IPS DF 6.9 (cell line): ENCODE measurements at places on chromosomes 5 and 9.

DNA sequence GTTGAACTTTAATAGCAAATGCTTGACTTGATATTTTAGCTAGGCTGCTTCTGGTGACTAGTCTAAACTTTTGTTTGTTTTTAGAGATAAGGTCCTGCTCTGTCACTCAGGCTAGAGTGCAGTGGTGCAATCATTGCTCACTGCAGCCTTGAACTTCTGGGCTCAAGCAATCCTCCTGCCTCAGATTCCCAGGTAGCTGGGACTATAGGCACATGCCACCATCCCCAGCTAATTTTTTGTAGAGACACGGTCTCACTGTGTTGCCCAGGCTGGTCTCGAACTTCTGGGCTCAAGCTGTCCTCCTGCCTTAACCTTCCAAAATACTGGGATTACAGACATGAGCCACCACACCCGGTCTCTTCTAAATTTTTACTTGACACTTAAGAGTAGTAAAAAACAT, 20.7 kb downstream of the CDC37L1 start:
- DNase-seq: no peak

GRCh38 chr9:25724424-25724823, 46.2 kb upstream of the TUSC1 start:
- DNase-seq: no peak

- no peak for DNase-seq
These were observed 29.7 kb downstream of the TEX10 start for GRCh38 chr9:100322954-100323536.

DNA sequence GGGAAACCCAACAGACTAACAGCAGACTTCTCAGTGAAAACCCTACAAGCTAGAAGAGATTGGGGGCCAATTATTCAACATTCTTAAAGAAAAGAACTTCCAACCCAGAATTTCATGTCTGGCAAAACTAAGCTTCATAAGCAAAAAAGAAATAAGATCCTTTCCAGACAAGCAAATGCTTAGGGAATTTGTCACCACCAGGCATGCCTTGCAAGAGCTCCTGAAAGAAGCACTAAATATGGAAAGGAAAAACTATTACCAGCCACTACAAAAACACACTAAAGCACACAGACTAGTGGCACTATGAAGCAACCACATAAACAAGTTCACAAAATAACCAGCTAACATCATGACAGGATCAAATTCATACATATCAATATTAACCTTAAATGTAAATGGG, 131.1 kb downstream of the OR2K2 start:
- DNase-seq: no peak

GRCh38 chr9:92332577-92333281, 7.0 kb downstream of the CENPP start:
- DNase-seq: no peak

- DNase-seq: no peak
These were observed 13.8 kb upstream of the ZNF300 start for GRCh38 chr5:150918613-150919012.

DNA sequence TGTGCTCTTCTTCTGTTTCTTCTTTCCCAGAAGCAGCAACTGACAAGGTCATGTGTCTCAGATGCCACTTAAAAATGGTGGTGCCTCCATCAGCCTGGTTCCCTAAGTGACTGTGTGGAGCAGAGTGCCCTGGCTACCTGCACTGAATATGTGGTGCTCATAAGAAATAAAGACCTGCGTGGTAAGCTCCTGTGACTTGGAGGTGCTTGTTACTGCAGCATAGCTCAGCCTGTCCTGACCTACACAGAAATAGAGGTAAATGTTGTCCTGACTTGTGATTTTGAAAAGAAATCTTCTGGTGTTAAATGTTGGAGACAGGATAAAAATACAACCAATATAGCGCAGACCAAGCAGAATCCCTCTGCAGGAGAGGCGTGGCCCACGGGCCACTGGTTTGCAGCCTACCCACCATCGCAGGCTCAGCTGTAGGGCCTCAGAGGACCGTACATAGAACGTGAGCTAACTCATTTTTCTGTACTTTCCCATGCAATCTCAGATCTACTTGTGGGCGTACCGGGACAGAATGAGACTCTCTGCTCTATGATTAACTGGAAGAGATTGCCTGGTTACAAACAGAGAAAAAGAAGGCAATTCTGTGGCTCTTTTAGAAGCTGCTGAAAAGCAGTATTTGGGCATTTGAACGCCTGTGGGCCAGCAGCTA, 79.4 kb upstream of the UNC5A start:
- no peak for DNase-seq

DNA sequence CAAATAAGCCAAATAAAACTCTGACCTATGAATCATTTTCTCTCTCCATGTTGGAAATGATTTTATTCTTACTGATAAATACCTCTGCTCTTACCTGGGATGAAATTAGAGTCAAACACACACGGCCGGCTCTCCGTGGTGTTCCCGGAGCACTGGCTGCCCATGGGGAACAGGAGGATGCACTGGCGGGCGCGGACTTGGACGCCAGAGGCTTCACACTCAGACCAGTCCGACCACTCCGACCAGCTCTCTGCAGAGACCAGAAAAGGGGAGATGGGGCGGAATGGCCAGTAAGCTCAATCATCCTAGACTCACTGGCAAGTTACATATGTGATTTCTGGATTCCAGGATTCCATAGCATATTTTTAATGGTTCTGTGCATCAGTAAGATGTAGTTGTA, 494.1 kb downstream of the SEMA5A start:
- no peak for DNase-seq

DNA sequence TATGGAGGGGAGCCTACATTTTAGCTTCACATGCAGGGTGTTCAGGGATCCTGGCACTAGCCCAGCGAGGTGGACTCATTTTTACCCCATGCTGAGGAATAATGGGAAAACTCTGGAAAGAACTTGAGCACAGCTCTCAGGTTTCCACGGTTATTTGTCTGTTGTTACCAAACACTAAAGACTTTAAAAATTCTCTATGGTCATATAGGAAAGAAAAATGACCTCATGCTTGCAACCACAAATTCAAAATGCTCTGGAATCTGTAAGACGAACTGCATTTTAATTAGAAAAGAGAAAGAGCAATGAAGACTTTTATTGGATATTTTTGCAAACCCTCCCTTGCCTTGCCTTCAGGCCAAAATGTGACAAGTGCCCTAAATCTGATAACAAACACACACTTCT, 606.9 kb downstream of the EBF1 start:
- DNase-seq: no peak

DNA sequence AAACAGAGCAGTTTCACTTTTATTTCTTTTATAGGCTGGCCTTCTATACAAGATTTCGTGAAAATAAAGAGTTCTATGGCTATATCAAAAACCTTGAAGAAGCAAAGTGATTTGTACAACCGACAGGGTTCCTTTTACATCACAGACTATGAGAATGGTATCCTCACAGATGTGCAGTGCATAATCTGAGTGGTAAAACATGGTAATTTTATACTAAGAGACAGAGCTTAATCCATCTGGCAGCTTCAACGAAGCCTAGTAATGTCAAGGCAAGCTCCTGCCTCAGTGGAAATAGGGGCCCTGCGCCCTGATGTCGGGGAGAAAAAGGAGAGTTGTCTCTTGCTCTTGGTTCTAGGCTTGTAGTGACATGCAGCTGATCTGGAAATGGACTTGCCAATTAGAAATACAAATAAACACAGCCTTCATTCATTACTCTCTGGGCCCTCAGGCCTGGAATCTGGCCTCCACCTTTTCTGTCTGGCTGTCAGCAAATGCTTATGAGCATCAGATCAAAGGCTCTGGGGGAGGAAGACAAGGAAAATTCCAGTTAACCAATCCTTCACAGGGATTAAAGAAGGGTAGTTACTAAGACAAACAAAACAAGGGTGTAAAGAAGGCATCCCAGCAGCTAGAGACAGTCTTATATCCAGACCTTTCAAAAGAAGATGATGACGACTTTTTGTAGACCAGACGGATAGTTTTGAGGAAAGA, 33.6 kb upstream of the TRIM32 start:
- no peak for DNase-seq

DNA sequence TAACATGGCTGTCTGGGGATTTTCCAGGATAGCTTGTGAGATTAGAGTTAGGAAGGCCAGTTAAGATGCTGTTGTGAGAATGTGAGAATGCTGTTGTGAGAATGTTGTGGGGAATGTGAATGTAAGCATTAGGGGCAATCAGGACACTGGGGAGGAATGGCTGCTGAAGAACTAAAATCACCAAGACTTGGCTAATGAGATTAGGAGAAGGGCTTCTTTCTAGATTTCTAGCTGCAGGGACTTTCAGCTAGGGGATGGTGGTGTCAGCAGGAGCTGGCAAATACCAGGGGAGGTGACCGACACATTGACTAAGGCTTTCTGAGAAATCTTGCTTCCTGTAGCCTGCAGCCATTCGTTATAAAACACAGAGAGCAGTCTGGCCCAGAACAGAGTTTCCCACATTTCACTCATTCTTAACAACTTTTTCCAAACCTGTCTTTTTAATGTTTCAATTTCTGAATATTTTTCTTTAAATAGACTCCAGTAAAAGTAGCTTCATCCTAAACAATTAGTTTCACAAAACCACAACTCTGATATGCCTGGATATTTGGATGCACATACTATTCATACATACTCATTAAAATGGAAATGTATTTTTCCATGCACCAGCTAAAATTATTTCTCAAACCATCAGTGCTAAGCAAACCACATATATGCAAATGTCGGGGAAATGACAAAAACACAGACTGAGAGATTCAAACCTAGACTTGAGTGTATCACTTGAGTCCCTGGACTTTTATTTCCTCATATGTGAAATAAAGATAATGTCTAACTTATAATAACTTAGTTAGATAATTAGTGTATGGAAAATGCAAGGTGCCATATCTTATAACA, 89.3 kb upstream of the TNC start:
- DNase-seq: no peak

- no peak for DNase-seq
These were observed 82.4 kb downstream of the COL27A1 start for GRCh38 chr9:114237781-114238180.

GRCh38 chr9:123871781-123872180, 58.1 kb downstream of the DENND1A start:
- DNase-seq: no peak

DNA sequence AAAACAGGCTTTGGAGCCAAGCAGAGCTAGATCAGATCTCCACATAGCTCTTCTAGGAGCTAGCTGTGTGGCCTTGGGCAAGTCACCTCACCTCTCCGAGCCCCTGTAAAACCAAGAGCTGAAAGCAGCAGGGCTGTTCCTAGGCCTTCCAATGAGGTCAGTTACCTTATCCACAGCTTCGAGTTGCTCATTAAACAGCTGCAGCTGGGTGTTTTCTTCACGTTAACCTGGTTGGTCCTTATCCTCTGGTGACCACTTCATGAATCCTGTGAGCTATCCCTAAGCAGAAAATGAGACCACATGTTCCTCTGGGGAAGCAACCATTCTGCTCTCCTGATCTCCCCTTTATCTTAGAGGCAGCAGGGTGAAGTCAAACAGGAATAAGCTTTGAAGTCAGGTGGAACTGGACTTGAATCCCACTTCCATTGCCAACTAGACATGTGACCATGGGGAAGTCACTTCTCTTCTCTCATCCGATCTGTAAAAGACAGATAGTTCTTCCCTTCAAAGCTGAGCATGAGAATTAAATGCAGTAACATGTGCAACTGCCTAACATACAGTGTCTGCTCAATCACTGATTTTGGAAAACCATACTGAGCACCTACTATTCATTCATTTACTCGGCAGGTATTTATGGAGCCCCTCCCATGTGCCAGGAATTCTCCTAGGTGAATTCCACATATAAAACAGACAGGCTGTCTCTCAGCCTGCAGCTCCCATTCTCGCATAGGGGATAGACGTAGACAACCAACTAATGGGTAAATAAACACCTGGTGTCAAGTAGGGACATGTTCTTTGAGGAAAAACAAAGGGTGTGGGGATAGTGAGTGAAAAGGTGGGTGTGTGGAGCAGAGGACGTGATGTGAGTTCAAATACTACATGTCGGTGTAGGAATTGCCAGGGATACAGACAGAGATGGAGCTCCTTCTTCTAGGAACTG, 111.7 kb upstream of the BOD1 start:
- no peak for DNase-seq

DNA sequence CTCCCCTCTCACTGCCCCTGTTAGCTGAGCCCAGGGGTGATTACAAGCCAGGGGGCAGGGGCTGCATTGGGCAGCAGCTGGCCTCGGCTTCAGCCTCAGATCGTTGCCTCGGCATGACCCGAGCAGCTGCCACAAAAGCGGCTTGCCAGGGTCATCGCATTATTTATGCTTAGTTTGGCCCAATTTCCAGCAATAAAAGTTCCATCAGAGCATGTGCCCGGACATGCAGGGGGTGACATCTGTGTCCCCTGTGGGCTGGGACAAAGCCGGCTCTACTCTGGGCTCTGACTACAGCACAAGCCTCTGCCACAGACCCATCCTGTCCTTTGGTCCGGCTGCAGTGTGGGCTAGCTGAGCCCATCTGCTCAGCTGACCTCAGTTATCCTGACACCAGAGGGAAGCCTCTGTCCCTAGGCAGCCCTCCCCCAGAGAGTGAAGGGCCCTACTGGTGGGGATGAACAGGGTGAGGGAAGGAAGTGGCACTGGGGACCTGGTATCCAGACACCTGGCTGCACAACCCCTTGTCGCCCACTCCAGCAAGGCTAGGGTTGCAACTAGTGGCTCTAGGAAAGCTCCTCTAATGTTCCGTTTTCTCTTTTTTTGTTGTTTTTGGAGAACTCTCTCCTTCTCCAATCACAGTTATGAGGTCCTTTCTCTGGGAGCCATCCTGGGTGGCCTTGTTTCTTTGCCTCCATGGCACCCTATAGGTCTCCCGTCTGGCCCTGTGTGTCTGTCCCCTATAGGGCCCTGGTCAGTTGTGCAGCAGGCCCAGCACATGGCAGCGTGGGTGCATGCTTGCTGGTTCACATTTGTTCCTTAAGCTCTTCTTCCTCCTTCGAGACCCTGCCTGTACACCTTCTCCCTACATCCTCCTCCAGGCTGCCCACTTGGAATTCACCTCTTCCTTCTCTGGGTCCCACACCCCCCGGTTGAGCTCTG, 13.3 kb upstream of the GADD45G start:
- DNase-seq: no peak

DNA sequence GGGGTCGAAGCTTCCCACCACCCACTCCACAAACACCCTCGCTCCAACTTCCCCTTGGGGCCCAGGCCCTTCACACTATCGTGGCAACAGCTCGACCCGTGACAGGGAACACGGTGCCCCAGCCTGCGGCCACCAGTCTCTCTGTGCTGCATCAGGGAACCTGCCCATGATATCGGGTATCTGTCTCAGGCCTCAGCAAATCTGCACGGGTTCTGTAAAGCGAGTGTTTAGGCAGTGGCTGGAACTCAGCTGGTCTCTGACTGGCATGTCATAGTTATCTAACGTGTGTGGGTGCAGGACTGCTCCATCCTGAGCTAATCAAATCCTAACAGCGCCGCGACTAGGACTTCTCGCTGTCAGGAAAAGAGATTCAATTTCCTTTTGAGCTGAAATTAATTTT, 42.9 kb downstream of the DBH start:
- no peak for DNase-seq

GRCh38 chr5:4081059-4081458, 485.4 kb downstream of the IRX1 start:
- DNase-seq: no peak

DNA sequence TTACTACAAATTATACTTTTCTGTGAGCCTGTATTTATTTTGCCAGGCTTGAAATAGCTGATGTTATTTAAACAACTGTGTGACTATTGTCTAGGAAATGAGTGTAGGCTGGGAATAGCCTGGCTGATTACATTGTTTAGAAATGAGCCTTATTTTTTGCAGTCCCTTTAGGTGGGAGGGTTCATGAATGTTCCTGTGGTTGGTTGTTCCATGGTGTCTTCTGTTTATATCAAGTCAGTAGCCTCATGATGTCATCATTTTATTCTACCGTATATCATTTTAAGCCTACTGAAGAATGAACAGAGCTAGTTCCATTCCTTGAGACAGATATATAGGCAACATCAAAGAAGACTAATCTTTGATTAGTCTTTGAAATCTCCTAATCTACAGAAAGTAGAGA, 53.1 kb downstream of the MAP1B start:
- DNase-seq: no peak
